Occipital lobe (tissue), 3 donors: ENCODE measurements at places on chromosomes 13 and 19.

- no peak for DNase-seq
These were observed 3.9 kb downstream of the OSCAR start for GRCh38 chr19:54096617-54097106.

DNA sequence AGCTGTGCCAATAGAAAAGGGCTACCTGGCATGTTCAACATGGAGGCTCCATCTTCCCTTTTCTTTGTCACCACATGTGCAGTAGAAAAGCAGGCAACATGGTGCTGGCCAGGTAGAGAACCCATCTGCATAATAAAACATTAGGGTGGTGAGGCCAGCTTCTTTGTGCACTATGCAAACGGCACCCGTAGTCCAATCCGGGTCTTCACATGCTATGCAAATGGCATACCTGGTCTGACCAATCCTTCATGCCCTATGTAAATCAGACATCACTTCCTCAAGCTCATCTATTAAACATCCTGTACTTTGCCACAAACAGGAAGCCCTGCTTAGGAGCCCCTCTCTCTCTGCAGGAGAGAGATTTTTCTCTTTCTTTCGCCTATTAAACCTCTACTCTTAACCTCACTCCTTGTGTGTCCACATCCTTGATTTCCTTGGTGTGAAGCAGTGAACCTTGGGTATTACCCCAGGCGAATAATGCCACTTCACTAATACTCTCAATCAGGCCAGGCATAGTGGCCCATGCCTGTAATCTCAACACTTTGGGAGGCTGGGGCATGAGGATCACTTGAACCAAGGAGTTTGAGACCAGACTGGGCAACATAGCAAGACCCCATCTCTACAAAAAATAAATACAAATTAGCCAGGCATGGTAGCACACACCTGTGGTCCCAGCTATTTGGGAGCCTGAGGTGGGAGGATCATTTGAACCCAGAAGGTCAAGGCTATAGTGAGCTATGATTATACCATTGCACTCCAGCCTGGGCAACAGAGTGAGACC, 111.3 kb upstream of the MRI1 start:
- DNase-seq, result no peak

DNA sequence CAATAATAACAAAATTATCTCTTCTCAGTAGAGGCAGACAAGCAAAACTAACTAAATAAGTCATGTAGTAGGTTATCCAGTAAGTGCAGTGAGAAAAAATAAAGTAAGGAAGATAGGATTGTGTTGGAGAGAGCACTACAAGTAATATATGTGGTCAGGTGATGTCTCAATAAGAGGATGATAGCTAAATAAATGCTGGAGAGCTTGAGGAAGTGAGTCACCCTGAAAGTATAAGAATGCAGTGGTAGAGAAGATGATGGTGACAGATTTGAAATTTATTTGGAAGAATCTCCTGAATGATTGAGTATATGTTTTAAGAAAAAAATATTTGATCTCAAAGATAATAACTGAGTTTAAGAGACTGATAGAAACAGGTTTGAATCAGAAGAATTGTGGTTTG, 152.2 kb upstream of the PRR20A start:
- DNase-seq, result no peak

DNA sequence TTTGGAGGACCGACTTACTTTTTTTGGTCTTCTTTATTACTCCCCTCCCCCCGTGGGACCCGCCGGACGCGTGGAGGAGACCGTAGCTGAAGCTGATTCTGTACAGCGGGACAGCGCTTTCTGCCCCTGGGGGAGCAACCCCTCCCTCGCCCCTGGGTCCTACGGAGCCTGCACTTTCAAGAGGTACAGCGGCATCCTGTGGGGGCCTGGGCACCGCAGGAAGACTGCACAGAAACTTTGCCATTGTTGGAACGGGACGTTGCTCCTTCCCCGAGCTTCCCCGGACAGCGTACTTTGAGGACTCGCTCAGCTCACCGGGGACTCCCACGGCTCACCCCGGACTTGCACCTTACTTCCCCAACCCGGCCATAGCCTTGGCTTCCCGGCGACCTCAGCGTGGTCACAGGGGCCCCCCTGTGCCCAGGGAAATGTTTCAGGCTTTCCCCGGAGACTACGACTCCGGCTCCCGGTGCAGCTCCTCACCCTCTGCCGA, 409 bp downstream of the FOSB start:
- no peak for DNase-seq

GRCh38 chr19:41545547-41545946, 30.4 kb upstream of the CEACAM21 start:
- DNase-seq, result no peak

DNA sequence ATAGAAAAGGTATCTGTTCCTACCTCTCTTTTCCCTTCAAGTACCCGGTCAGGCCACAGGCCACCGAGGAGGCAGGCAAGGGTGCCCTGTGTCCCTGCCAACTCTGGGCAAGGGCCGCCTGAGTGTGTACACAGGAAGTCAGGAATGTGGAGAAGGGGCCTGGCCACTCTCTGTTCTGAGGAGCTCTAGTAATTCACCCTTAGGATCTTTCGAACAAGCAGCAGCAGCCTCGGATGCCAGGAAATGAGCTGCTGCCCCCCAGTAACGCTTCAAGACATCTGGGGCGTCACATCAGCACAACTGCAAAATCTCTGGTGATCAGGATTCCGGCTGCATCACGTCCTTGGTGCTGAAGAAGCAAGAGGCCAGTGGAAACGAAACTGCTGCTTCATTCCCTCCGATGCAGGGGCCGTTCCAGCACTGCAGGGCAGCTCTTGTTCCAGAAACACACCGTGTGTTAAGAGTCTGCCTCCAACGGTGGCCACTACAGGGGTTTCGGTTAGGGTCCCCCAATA, 2.0 kb downstream of the RAB20 start:
- DNase-seq, result no peak

DNA sequence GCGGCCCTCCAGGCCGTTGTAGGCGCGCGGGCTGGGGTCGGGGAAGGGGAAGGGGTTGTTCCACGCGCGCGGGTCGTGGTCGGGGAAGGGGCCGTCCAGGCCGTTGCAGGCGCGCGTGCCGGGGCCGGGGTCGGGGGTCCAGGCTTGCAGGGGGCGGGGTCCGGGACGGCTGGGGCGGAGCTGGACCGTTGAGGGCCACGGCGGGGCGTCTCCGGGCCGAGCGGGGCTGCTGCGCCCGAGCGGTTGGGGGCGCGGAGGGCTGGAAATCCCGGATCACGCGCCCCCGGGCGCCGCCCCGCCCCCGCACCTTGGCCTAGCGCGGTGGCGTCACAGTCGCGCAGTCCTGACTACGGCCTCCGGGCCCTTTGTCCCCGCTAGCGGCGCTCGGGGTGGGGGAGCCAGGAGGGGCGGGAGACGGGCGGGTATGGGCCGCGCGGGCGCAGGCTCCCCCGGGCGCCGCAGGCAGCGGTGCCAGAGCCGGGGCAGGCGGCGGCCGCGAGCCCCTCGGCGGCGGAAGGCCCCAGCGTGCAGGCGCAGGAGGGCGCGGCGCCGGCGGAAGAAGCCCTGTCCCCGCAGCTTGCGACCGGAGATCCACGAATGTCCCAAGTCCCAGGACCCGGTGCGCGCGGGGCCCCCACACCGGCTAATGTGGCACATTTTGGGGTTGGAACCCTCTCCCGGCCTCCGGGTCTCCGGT, 665 bp downstream of the GPX4 start:
- peak; percentile 41 for DNase-seq

GRCh38 chr19:35524181-35524837, 3.8 kb downstream of the SBSN start:
- DNase-seq, result no peak

DNA sequence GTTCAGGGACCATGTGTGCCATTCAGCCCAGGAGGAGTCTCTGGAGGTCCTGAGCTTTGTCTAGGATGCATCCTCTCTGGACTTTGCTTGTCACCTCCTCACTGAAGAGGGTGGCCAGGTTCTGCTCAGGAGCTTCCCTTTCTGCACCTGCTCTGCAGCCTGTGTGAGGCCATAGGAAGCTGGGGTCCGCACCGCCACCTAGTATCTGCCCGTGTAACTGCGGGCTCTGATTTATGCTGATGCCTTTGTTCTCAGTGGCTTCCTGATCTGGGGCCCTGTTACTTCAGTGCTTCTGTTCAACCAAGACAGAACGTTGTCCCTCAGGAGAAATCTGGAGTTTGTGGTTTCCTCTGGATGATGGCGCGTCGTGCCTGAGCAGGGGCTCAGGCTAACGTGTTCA, 15.5 kb downstream of the ZNF610 start:
- DNase-seq, result no peak

- no peak for DNase-seq
These were observed 11.4 kb upstream of the CPAMD8 start for GRCh38 chr19:17037966-17038500.

DNA sequence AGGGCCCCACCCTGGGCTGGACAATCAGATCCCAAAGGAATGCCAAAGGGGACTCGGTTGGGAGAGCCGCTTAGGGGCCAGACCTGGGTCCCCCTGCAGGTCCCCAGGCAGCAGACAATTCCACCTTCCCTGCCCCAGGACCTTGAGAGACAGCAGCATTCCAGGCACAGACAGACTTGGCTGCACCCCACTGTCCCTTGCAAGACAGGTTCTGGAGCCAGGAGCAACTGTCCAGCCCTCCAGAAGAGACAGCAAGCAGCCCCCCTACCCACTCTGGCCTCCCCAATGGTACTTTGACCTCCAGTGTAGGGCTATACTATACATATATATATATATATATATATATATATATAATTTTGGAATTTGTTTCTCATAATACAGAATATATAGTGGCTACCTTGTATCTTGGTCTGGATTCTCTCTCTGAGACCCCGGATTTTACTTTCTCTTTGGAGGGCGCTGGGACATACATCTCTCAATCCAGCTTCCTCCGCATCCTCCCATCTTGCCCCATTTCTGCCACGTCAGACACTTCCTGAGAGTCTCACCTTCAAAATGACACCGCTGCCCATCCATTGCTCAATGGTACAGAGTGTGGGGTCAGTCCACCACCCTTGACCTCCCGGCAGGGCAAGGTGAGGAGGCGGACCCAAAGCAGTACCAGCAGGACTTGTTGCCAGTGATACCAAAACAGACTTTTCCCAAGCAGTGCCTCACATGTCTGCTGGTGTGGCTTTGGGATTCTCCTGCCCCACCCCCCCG, 12.7 kb downstream of the SMIM24 start:
- no peak for DNase-seq

DNA sequence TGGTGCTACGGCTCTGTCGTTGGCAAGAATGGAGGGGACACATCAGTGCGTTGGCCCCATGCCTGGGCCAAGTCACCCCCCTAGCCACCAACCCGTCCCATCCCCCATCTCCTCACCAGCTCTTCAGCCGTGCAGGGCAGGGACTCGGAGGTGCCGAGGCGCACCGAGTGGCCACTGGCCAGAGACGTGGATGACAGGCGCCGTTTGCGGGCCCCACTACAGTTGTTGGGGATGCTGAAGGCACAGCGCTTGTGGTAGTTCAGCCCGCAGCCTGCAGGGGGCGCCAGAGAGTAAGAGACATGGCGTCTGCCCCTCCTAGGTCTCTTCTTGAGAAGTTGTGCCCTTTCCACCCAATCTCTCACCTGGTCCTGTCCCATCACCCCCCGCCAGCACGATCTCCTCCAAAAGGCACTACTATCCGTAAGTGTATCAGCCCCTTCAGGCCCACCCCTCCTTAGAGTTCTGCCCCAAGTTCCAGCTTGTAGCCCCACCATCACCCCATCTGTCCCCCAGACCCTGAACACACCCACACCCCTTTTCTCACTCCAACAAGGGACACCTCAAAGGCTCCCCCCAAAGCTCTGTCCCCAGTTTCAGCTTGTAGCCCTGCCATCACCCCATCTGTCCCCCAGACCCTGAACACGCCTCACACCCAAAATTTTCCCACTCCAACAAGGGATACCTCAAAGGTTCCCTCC, 12.4 kb downstream of the PRKD2 start:
- peak; percentile 17 for DNase-seq

DNA sequence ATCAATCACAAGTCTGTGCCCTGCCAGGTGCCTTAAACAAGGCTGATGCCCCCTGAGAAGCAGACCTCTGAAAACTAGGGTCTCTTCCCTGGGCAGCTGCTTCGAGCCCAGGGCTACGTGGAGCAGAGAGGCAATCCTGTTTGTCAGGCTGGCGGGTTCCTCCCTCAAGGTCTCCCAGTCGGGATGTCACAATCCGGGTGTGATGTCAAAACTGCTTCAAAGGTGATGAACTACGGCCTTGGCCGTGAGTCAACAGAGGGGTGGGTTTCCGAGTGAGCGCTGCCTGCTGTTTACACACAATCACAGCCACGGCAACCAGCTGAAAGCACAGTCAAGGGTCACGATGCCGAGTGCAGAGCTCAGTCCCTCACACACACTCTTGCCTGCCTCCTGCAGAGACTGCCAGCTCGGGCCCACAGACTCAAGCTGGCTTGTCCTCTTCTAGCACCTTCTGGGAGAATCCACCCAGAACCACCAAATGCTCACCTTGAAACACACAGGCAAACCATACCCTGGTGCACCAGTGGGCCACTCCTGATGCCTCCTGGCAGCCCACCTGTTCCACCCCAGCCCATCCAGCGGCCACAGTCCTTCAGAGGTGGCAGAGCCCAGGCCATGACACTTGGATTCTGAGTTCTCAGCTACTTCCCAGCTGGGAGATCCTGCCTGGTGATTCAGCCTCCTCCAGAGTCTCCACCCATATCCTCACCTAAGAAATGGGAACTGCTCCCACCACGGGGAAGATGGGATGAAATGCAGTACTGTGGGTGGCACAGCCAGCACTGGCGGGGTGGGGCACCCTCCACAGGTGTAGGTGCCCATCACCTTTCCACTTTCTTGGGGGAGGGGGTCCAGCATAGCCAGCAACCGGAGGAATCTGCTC, 6.8 kb downstream of the ELL start:
- DNase-seq, result no peak

- no peak for DNase-seq
These were observed 95.4 kb downstream of the CYSLTR2 start for GRCh38 chr13:48749144-48749543.

DNA sequence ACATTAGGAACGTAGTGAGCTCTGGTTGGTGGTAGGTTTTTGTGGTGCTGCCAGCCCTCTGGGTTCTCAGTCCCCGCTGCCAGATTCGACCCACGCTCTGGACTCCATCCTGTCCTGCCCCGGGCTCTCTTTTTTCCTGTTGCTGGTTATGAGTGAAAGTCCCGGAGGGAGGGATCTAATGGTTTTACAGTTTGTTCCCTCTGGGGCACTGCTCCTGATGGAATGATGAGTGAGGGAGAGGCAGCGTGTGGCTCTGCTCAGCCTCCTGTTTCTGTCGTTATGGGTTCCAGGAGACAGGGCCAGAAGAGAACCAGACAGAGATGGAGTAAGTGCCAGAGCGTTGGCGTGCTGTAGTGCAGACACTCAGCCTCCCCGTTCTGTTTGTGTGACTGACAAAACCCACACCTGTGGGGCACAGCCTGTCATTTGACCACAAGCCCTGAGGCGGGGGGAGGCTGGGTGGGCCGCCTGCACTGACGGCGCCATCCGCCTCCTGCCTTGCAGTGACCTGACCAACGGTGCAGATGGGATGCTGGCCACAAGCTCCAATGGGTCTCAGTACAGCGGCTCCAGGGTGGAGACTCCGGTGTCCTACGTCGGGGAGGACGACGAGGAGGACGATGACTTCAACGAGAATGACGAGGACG, 18.3 kb downstream of the ATP4B start:
- DNase-seq, result no peak

DNA sequence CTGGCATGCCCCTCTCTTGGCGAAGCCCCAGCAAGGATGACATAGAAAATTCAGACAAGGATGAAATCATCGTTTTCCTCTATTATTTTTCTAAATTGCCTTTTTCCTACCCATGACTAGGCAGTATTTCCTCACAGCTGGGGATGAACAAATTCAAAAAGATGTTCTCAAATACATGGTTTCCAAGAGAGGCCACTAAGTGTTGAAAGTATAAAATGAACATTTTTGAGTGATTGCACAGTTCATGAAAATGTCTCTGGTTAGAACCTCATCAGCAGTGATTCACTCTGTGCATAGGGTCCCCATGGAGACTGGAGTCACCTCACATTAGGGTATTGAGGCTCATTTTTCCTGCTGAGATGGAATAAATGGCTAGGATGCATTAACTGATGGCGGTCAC, 373.7 kb downstream of the DNAJC15 start:
- no peak for DNase-seq
